HFFc6 (cell line): ENCODE measurements at places on chromosomes 4 and X. TPM values are rescaled to one million over a fixed set of nuclear protein-coding genes. Genes with fewer than 3 reads are reported as not detected.

GRCh38 chr4:94814237-94814636, 56.5 kb downstream of the BMPR1B start:
- H3K27ac ChIP-seq = no peak overlapping the region
- no peaks in the 10 kb centered on the region for H3K36me3 ChIP-seq
- peaks cover 4% of the 10 kb centered on the region for H3K27me3 ChIP-seq
- no peak overlapping the region for H3K4me3 ChIP-seq
- DNase-seq = no peak

GRCh38 chrX:96978906-96979305, 95.2 kb downstream of the RPA4 start:
- no peaks in the 10 kb centered on the region for H3K4me1 ChIP-seq
- no peaks in the 10 kb centered on the region for H3K27me3 ChIP-seq
- DNase-seq = no peak

- no peak overlapping the region for H3K27ac ChIP-seq
- no peak overlapping the region for H3K4me3 ChIP-seq
- H3K36me3 ChIP-seq = no peaks in the 10 kb centered on the region
- DNase-seq = peak; percentile 27
These were observed 80.7 kb upstream of the IGFBP7 start for GRCh38 chr4:57190601-57191481.

GRCh38 chr4:74146581-74147129, 11.3 kb upstream of the MTHFD2L start:
- peaks cover 13% of the 10 kb centered on the region for H3K27me3 ChIP-seq
- H3K4me3 ChIP-seq = no peak overlapping the region
- no peaks in the 10 kb centered on the region for H3K4me1 ChIP-seq
- DNase-seq = no peak
- no peak overlapping the region for H3K27ac ChIP-seq

GRCh38 chr4:141352909-141353525, 132.3 kb downstream of the ZNF330 start:
- peak; percentile 58 for DNase-seq
- peak overlapping the region; percentile 65 for H3K4me3 ChIP-seq
- H3K27me3 ChIP-seq = no peaks in the 10 kb centered on the region
- peaks cover 13% of the 10 kb centered on the region for H3K36me3 ChIP-seq

GRCh38 chr4:168835880-168836454, 174.1 kb downstream of the CBR4 start:
- DNase-seq = no peak
- no peak overlapping the region for H3K4me3 ChIP-seq
- H3K27ac ChIP-seq = no peak overlapping the region

- H3K4me3 ChIP-seq = peak overlapping the region; percentile 69
- H3K27me3 ChIP-seq = no peaks in the 10 kb centered on the region
- peak overlapping the region; percentile 89 for H3K27ac ChIP-seq
- H3K36me3 ChIP-seq = no peaks in the 10 kb centered on the region
These were observed 24.2 kb downstream of the HERC3 start for GRCh38 chr4:88616275-88617150.

GRCh38 chr4:9812501-9813340, 31.3 kb downstream of the DRD5 start:
- no peaks in the 10 kb centered on the region for H3K4me1 ChIP-seq
- H3K27ac ChIP-seq = no peak overlapping the region
- DNase-seq = no peak
- H3K36me3 ChIP-seq = no peaks in the 10 kb centered on the region
- H3K4me3 ChIP-seq = no peak overlapping the region

GRCh38 chrX:45077748-45078424, 122.8 kb downstream of the DIPK2B start:
- H3K36me3 ChIP-seq = peaks cover 7% of the 10 kb centered on the region
- H3K27ac ChIP-seq = peak overlapping the region; percentile 36
- H3K4me1 ChIP-seq = peaks cover 19% of the 10 kb centered on the region

- no peak for DNase-seq
- no peak overlapping the region for H3K27ac ChIP-seq
- peaks cover 5% of the 10 kb centered on the region; the same call in 1 of the 2 replicates for H3K27me3 ChIP-seq
- no peaks in the 10 kb centered on the region for H3K36me3 ChIP-seq
These were observed 38.9 kb downstream of the TKTL1 start for GRCh38 chrX:154334496-154334895.

- H3K27ac ChIP-seq = no peak overlapping the region
- DNase-seq = no peak
- no peaks in the 10 kb centered on the region for H3K27me3 ChIP-seq
- H3K4me1 ChIP-seq = no peaks in the 10 kb centered on the region
These were observed 335.9 kb upstream of the AR start for GRCh38 chrX:67207912-67208311.

GRCh38 chr4:41880840-41881831, 54.1 kb upstream of the TMEM33 start:
- H3K36me3 ChIP-seq = no peaks in the 10 kb centered on the region
- H3K4me3 ChIP-seq = peak overlapping the region; percentile 81
- no peak for DNase-seq
- H3K27me3 ChIP-seq = peaks cover 60% of the 10 kb centered on the region

- H3K36me3 ChIP-seq = no peaks in the 10 kb centered on the region
- H3K27me3 ChIP-seq = no peaks in the 10 kb centered on the region
- DNase-seq = no peak
These were observed 107.8 kb downstream of the CCSER1 start for GRCh38 chr4:90234916-90235547.

DNA sequence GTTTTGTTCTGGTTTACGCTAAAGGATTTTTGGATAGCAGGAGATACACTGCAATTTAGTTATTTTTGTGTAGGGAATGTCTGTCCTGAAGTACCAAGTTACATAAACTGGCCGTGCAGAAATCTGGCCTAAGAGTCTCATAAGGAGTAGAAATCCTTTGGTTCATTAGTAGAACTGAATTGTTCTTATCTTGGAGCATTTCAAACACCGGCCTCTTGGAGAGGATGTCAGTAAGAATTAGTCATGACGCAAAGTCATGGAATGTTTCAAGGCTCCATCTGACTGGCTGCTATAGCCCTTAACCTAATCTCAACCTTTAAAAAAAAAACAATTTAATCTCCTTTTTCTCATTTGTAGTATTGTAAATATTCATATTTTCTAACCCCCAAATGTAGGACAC, 15.2 kb downstream of the PDLIM3 start:
- no peak overlapping the region for H3K4me3 ChIP-seq
- H3K36me3 ChIP-seq = no peaks in the 10 kb centered on the region
- H3K27me3 ChIP-seq = peaks cover 4% of the 10 kb centered on the region; the same call in 1 of the 2 replicates
- H3K4me1 ChIP-seq = no peaks in the 10 kb centered on the region
- DNase-seq = no peak
- H3K27ac ChIP-seq = no peak overlapping the region

GRCh38 chrX:127702527-127702926, 349.7 kb downstream of the ACTRT1 start:
- H3K36me3 ChIP-seq = no peaks in the 10 kb centered on the region
- no peaks in the 10 kb centered on the region; the same call in 1 of the 2 replicates for H3K27me3 ChIP-seq
- no peak overlapping the region for H3K4me3 ChIP-seq
- no peaks in the 10 kb centered on the region for H3K4me1 ChIP-seq

DNA sequence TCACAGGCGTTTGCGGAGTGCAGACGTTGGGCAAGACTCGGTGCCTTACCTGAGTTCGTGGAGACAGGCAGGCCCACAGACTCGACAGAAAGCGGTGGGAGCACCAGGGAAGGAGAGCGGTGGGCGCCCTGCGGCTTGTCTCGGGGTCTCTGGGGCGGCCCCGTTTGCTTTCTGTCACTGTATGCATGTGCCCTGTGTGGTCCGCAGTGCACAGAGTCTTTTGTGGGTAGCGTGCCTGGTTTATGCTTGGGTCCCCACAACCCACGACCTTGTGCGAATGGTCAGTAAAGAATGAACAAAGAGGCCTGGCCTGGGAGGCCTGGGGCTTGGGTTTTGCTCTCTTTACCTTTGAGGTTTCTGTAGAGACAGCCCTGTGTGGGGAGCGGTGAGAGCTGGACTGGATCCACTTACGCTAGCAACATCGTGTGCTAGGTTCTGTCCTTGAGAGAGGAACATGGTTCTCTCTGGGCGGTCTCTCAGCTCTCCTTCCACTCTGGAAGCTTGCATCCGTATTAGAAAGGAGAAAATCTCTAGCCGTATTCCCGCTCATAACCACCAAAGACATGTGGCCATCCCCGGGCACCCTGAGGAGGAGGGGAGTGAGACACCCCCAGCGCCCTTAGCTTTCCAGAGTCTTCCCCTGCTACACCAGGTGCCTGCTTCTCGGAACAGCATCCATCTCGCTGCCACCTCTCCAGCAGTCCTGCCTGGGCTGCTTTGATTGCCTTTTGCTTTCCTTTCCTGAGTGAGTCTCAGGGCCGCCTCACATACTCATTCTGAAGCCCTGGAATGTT, 1.2 kb downstream of the TADA2B start:
- H3K4me1 ChIP-seq = peaks cover 44% of the 10 kb centered on the region
- H3K27me3 ChIP-seq = no peaks in the 10 kb centered on the region; the same call in 1 of the 2 replicates
- H3K36me3 ChIP-seq = no peaks in the 10 kb centered on the region; the same call in none of the 2 replicates
- peak overlapping the region; percentile 66 for H3K27ac ChIP-seq

DNA sequence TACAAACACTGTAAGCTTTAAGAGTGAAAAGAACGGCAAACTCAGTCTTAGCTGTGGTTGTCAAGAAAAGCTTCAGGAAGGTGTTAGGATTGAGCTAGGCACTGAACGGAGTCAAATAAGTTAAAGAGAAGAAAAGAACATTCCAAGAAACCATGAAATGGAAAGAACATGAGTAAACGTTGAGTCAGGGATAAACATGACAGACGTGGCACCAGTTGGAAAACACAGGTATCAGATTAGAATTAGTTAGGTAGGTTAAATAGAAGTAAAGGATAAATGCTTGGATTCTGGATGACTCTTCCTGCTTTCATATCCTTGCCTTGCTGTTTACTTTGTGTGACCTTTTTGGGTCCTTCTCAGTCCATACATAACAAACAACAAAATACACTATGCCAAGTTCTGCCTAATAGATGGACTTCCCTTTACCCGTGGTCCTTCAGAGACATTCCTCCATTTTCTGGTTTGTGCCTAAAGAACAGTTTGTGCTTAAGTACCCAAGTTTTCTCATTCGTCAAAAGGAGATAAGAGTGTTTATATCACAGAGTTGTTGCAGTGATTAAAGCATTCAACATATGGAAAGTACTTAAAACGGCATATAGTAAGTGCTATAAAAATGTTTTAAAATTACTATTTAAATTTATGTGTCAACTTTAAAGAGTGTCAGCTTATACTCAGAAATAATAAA, 446.9 kb downstream of the TMA16 start:
- no peak overlapping the region for H3K27ac ChIP-seq
- DNase-seq = no peak
- H3K27me3 ChIP-seq = no peaks in the 10 kb centered on the region

GRCh38 chr4:174749091-174749490, 80.0 kb downstream of the GLRA3 start:
- DNase-seq = no peak
- H3K27ac ChIP-seq = no peak overlapping the region
- H3K36me3 ChIP-seq = no peaks in the 10 kb centered on the region
- no peaks in the 10 kb centered on the region for H3K4me1 ChIP-seq
- no peak overlapping the region for H3K4me3 ChIP-seq

- H3K36me3 ChIP-seq = no peaks in the 10 kb centered on the region
- H3K27ac ChIP-seq = no peak overlapping the region
- no peak overlapping the region for H3K4me3 ChIP-seq
- peak; percentile 7 for DNase-seq
- H3K4me1 ChIP-seq = no peaks in the 10 kb centered on the region
- peaks cover 7% of the 10 kb centered on the region for H3K27me3 ChIP-seq
These were observed 40.2 kb upstream of the NHSL2 start for GRCh38 chrX:71870208-71871098.

DNA sequence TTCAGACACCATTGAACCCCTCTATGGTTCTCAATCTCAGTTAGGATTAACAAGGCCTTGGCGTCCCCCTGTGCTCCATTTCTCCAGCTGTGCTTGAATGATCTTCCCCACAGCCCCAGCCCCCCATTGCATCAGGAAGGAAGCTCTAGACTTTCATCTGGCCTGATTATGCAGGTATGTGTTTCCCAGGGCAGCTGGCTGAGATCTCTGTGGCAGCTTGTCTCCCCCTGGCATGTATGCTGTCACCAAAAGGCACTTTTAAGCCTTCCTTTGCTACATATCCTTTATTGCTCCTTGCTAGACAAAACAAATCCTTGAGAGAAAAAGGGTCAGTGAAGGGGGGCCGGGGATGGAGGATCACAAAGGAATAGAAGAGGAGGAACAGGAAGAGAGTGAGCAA, 1056.0 kb upstream of the SLIT2 start:
- no peak for DNase-seq
- H3K27ac ChIP-seq = no peak overlapping the region
- peaks cover 3% of the 10 kb centered on the region; the same call in 1 of the 2 replicates for H3K27me3 ChIP-seq
- H3K4me1 ChIP-seq = no peaks in the 10 kb centered on the region

DNA sequence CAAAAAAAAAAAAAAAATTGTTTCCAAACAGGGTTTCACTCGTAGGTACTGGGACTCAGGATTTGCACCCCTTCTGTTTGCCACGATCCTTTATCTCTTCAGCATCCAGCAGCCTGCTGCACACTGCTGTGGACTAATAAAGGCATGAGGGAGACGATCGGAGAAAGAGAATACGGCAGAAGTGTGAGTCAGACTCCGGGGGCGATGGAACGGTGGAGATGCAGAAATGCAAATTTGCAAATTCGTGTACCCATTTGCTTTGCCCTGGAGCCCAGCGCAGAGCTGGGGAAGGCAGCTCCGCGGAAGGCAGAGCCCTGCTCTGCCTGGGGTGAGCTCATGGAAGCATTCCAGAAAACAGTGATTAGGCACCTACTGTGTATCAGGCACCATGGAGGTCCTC, 270.3 kb downstream of the ASMT start:
- H3K27me3 ChIP-seq = peaks cover 3% of the 10 kb centered on the region; the same call in 1 of the 2 replicates
- no peaks in the 10 kb centered on the region for H3K4me1 ChIP-seq
- peaks cover 14% of the 10 kb centered on the region for H3K36me3 ChIP-seq
- no peak for DNase-seq
- H3K27ac ChIP-seq = no peak overlapping the region

GRCh38 chr4:95500361-95500760, 48.4 kb downstream of the UNC5C start:
- H3K27ac ChIP-seq = no peak overlapping the region
- H3K27me3 ChIP-seq = no peaks in the 10 kb centered on the region
- no peaks in the 10 kb centered on the region for H3K36me3 ChIP-seq

Gene GIMD1
- total RNA-seq = not detected in 3 replicates

Gene REELD1
- total RNA-seq = not detected in 3 replicates

Gene TRIM75
- not detected in 3 replicates for total RNA-seq

Gene STPG2
- total RNA-seq = not detected in 3 replicates

Gene ARSJ
- 31.4 to 43.1 TPM (median 35.9 TPM) in 3 replicates for total RNA-seq

Gene BMP3
- total RNA-seq = 0.17 and 0.21 TPM in 2 replicates

Gene GPR82
- total RNA-seq = not detected in 2 replicates

Gene SHROOM2
- 1.7 to 3.0 TPM (median 1.7 TPM) in 3 replicates for total RNA-seq

Gene FAM9C
- not detected in 3 replicates for total RNA-seq

Gene USP17L24
- total RNA-seq = not detected in 3 replicates

Gene GLRB
- total RNA-seq = 5.0 to 11.4 TPM (median 9.4 TPM) in 3 replicates

Gene MAGED4B
- 36.7 to 84.3 TPM (median 49.8 TPM) in 3 replicates for total RNA-seq

Gene ASB9
- 0.34 and 0.48 TPM in 2 replicates for total RNA-seq

Gene PNMA5
- not detected in 2 replicates for total RNA-seq

Gene SPACA5B
- total RNA-seq = not detected in 3 replicates
